Activated CD8-positive, alpha-beta memory T cell treated with anti-CD3 and anti-CD28 coated beads, Interleukin-2, amount 10 ng/mL, durations not matched to agents 7 days and 5 days (primary cell): ENCODE measurements at places on chromosomes 16 and 17. TPM values are rescaled to one million over a fixed set of nuclear protein-coding genes. Genes with fewer than 3 reads are reported as not detected.

PDILT gene
- not detected for total RNA-seq

PABPN1L gene
- not detected for total RNA-seq

CDRT15L2 gene
- not detected for total RNA-seq

ASIC2 gene
- total RNA-seq: not detected

SMARCE1 gene
- 90.7 TPM for total RNA-seq

PRSS22 gene
- total RNA-seq: not detected

ABCC6 gene
- 0.16 TPM for total RNA-seq

ADAD2 gene
- not detected for total RNA-seq

RDM1 gene
- 18.5 TPM for total RNA-seq

CORO6 gene
- 2.7 TPM for total RNA-seq

SPATA32 gene
- total RNA-seq: 0.49 TPM

LRRC36 gene
- total RNA-seq: 0.45 TPM

RSKR gene
- total RNA-seq: 28.2 TPM

IFT20 gene
- 22.8 TPM for total RNA-seq

NTN1 gene
- not detected for total RNA-seq

SLFN12 gene
- 22.6 TPM for total RNA-seq

TUBB3 gene
- total RNA-seq: 3.6 TPM

UTS2R gene
- total RNA-seq: 0.16 TPM

MPP2 gene
- total RNA-seq: 0.61 TPM

PRSS27 gene
- 1.7 TPM for total RNA-seq

WSCD1 gene
- total RNA-seq: not detected

VAT1L gene
- not detected for total RNA-seq

SEPTIN12 gene
- total RNA-seq: not detected

AANAT gene
- total RNA-seq: not detected

KRTAP17-1 gene
- total RNA-seq: not detected

ADORA2B gene
- total RNA-seq: 1.1 TPM

LLGL2 gene
- total RNA-seq: 30.5 TPM

HBM gene
- total RNA-seq: not detected

FBXW10B gene
- not detected for total RNA-seq

CMTM2 gene
- total RNA-seq: 1.6 TPM

MED1 gene
- 53.2 TPM for total RNA-seq

IRX3 gene
- 0.47 TPM for total RNA-seq

C16orf96 gene
- total RNA-seq: 0.14 TPM

BCO1 gene
- total RNA-seq: not detected

SEPTIN1 gene
- 278 TPM for total RNA-seq

REXO5 gene
- 24.7 TPM for total RNA-seq

CMTM1 gene
- 21.1 TPM for total RNA-seq

HOXB1 gene
- not detected for total RNA-seq

GLTPD2 gene
- not detected for total RNA-seq

KCNG4 gene
- total RNA-seq: not detected

ABCC12 gene
- total RNA-seq: not detected

GALK1 gene
- 53.7 TPM for total RNA-seq

KRTAP4-5 gene
- total RNA-seq: not detected
